ENCODE measurements at places on chromosomes 2 and 18.

- no peak for DNase-seq
These were observed 207.9 kb upstream of the HDAC4 start for GRCh38 chr2:239608723-239609122.

DNA sequence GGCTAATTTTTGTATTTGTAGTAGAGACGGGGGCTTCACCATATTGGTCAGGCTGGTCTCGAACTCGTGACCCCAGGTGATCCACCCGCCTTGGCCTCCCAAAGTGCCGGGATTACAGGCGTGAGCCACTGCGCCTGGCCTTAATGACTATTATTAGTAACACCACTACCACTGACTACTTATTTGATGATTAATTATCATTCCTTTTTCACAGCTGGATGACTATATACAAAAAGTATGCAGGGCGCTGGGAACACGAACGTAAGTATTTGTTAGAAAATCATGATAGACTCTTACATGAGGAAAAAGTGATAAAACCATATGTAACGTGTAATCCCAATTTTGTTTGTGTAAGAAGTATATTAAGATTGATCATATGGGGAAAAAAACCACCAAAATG, 21.6 kb downstream of the DARS1 start:
- no peak for DNase-seq

- no peak for DNase-seq
These were observed 27.4 kb downstream of the ITSN2 start for GRCh38 chr2:24332791-24333540.

DNA sequence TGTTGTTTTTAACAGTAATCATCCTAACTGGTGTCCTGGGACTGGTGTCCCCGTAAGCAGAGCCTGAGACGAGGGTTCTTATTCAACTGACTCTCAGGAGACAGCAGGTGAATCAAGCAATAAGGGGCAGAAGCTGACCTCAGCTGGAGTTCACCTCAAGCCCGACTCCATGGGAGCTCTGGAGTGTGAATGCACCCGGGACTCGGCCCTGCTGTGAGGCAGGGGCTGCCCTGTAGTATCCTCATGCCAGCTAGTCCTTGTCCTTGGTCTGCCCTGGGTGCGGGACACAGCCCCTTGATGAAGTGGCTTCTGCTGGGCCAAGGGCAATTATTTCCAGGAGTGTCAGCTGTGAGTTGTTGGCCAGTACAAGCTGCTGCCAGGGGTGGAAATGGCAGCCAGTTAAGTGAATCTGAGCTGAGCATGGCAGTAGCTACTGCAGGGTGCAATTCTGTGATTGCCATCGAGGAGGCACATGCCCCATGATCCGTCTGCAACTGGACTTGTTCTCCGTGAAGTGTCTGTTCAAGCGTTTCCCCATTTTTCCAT, 54.9 kb upstream of the OTOS start:
- no peak for DNase-seq

GRCh38 chr2:233369897-233370685, 15.8 kb downstream of the DGKD start:
- DNase-seq = no peak

DNA sequence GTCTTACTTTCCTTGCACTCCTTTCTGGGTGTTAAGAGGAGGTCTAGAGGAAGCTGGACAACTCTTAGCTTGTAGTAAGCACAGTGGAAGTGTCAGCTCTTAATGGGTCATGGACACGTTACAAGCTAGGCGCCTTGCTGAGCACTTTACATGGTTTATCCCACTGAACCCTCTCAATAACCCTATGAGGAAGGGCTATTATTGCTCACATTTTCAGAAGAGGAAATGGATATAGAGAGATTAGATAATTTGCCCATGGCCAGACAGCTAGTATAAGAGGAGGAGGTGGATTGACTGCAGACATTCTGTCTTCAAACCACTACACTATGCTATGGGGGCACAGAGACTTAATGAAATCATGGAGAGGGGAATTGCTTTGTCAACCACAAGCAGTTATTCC, 8.3 kb upstream of the IL1RN start:
- DNase-seq = no peak

DNA sequence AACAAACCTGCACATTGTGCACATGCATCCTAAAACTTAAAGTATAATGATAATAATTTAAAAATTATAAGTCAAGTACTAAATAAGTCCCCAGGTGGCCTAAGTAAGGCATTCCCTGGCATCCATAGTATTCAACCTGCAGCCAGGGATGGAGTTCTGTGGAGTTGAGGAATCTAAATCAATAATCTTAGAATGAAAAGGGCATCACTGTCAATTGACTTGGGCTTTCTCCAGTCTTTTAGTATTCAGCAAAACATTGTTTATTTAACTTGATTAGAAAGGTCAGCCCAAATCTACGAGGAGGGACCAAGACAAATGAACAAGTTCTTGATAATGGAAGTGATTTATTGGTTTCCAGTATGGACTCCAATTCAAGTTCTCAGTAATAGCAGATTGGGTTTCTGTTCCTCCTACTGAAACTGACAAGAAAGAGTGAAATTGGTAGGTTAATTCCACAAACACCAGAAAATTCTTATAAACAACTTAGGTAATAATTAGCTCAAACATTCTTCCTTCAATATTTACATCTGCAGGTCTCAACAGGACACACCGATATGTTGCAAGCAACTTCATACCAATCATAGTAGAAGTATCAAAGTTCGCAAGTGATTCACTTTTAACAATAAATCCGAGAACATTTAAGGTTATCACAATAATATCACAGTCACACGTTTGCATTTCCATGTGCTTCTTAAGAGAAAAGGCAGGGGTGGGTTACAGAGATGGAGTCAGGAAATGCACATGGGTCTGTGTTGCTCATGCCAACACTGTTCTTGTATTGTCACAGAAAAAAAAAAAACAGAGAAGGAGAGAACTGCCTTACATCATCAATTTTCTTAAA, 51.7 kb upstream of the EHBP1 start:
- no peak for DNase-seq

DNA sequence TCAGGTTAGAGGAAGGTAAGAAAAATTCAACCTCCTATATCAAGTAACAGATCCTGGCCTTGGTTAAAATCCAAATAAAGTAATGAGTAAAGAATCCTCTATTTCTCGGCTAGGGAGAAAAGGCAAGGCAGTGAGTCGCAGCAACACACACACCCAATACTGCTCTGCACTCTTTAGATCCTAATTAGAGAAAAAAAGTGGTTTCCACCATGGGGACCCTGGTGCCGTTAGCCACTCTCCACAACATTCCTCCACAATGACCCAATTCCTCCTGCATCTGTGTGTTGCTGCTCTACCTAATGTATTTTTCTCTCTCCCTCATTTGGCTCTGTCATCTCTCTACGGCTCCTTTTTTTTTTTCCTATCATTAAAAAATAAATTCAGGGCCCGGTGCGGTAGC, 462.7 kb downstream of the METTL4 start:
- DNase-seq = no peak

- no peak for DNase-seq
These were observed 90.4 kb downstream of the MBD2 start for GRCh38 chr18:54134053-54134452.

- DNase-seq = peak; percentile 10
These were observed 131.0 kb downstream of the SNTG2 start for GRCh38 chr2:1081451-1082225.

GRCh38 chr2:241317391-241317790, 1.7 kb downstream of the SEPTIN2 start:
- DNase-seq = no peak

DNA sequence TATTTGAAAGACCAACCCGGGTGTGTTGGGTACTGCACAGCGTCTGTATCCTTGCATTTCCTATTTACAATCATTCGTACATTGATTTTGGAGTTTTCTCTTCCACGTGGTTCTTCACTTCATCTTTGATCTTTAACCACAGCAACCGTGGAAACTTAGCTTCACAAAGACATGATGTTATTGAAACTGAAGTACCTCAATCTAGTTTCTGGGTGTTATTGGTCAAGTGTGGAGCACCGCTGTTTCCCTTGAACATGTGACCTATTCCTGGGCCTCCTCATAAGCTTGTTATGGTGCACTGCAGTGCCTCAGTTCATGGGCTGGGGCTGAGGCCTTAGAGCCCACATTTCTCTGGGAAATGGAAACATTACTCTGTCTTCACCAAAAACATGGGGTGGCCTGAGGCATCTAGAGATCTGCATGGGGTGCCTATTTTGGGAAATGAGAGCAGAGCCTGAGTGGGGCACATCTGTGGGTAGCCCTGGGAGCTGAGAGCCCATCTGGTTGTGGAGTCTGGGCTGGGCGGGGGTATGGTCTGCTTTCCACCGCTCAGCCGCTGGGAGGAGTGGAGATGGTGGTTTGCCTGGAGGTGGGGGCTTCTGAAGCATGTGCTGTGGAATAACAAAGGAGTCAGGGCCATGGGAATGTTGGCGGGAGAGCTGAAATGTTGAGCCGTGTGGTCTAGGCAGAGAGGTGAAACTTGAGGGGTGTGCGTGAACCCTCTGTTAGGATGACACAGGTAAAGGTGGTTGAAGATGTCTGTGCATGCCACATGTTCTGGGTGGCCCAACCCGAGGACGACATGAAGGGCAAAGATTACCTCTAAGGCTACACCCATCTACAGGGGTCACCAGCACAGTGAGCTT, 37.4 kb downstream of the ZNF236 start:
- DNase-seq = no peak

GRCh38 chr18:55605733-55606338, 17.8 kb upstream of the TCF4 start:
- DNase-seq = no peak

DNA sequence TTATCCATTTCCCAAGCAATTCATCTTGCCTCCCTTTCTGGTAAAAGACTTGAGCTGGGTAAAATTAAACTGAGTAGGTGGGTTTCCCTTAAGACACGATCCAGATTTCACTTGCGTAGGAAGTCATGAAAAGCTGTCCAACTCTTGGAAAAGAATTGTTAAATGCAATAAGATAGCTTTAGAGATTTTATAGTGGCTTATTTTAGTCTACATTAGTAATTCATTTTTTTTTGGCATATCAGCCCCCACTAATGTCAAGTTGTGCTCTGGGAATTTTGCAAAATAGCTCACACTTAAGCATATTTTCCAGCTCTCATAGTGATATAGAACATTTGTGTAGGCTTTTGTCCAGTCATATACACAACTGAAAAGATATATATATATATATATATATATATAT, 344.7 kb upstream of the FIGN start:
- DNase-seq = no peak

All from skeletal muscle cell (primary cell).